ENCODE measurements at places on chromosomes 7 and 10. TPM values are rescaled to one million over a fixed set of nuclear protein-coding genes. Genes with fewer than 3 reads are reported as not detected.

DNA sequence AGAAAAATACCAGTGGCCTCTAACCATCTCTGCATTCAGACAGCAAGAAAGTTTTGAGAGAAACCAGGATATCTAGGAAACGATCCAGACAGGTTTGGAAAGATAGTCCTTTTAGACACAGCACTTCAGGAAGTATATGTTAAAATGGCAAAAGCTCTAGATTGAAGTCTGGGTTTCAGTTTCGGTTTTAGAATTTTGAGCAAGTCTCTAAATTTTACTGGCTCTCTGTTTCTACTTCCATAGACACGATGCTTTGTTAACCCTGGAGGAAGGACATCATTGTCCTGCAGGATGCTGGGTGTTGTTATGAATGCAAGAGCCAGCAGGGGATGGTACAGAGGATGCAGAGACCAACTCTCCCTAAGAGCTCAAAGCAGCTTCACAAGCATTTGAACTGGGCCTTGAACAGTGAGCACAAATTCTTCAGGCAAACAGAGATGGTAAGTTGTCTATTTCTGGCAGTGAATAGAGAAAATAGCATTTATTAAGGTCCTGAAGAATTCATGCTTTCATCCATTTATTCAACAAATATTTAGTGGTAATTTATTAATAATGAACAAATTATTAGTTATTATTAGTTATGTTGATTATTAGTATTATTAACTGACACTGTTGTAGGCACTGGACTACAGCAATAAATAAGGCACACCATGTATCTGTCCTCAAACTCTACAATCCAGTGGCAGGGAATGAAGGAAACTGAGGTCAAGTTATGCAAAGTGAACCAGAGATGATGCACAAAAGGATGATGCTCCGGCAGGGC is 152.7 kb upstream of the NRP1 start:
- no peaks in the 10 kb centered on the region for H3K4me1 ChIP-seq
- no peak for DNase-seq
- no peaks in the 10 kb centered on the region for H3K36me3 ChIP-seq
- no peaks in the 10 kb centered on the region for H3K27me3 ChIP-seq
- H3K4me3 ChIP-seq: no peak overlapping the region

GRCh38 chr7:16999541-17000267 is 117.9 kb upstream of the AGR3 start:
- DNase-seq: no peak
- H3K27ac ChIP-seq: no peak overlapping the region
- H3K4me1 ChIP-seq: no peaks in the 10 kb centered on the region
- no peaks in the 10 kb centered on the region for H3K36me3 ChIP-seq

DNA sequence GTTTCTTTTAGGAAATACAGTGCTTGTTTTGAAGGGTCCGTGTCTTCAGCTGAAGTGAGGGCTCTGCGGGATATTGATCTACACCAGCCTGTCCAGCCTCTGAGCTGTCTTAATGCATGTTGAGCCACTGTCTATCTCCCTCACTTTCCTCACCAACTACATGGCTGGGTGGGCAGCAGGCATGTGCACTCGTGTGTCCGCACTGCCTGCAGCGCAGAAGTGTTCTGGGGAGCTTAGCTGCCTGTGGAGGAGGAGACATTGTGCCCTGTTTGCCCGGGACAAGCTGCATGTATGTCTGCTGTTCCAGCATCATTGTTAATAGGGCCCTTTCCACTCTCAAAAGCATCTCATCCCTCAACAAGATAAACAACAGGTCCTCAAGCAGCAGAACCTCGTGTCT is 133.1 kb upstream of the EEPD1 start:
- H3K4me1 ChIP-seq: no peaks in the 10 kb centered on the region
- H3K36me3 ChIP-seq: no peaks in the 10 kb centered on the region
- H3K27me3 ChIP-seq: no peaks in the 10 kb centered on the region
- DNase-seq: no peak

Gene HOXA2
- 2.9 TPM for total RNA-seq

- H3K36me3 ChIP-seq: no peaks in the 10 kb centered on the region
- no peak overlapping the region for H3K4me3 ChIP-seq
- H3K4me1 ChIP-seq: no peaks in the 10 kb centered on the region
- H3K27ac ChIP-seq: no peak overlapping the region
Measured at GRCh38 chr10:62831346-62831745, 15.2 kb upstream of the EGR2 start.

- H3K27ac ChIP-seq: no peak overlapping the region
- no peaks in the 10 kb centered on the region for H3K27me3 ChIP-seq
- H3K36me3 ChIP-seq: no peaks in the 10 kb centered on the region
- H3K4me1 ChIP-seq: no peaks in the 10 kb centered on the region
- DNase-seq: no peak
- no peak overlapping the region for H3K4me3 ChIP-seq
Measured at GRCh38 chr10:33428682-33429081, 94.2 kb upstream of the NRP1 start.

GRCh38 chr7:101171442-101171837 is 6.1 kb upstream of the VGF start:
- no peaks in the 10 kb centered on the region for H3K36me3 ChIP-seq
- H3K4me3 ChIP-seq: 0 out of 2 replicates have a peak overlapping the region, but pooled peaks have one; percentile 62
- DNase-seq: no peak
- peaks cover 16% of the 10 kb centered on the region for H3K27me3 ChIP-seq

DNA sequence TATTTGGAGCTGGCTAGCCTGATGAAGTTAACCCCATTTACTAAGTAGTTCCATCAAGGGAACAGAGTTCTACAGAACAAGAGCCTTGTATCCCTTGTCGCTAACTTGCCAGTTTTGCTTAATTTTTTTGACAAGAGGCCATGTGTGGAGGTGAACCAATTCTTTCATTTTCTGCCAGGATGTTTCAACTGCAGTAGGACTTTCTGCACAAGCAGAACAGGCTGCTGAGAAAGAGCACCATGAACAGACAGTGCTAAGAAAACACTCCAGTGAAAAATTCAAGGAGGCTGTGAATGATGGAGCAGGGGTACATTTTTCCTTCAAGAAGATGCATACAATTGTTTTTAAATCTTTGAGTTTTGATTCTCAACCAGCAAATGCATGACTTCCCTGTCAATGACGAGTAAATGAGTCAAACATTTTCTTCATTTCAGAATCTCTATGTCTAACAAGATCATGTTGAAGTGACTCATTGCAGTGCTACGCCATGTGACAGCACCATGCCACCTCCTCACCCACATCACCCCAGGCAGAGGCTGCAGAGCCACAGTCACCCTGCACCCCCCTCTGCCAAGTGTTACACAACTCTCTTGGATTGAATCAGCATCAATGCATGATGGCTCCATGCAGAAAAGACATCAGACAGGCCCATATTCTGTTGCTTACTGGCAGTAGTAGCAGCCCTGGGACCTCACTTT is 193.1 kb downstream of the COBL start:
- H3K36me3 ChIP-seq: no peaks in the 10 kb centered on the region
- H3K27ac ChIP-seq: no peak overlapping the region
- H3K4me3 ChIP-seq: no peak overlapping the region
- peaks cover 2% of the 10 kb centered on the region for H3K27me3 ChIP-seq
- H3K4me1 ChIP-seq: no peaks in the 10 kb centered on the region

DNA sequence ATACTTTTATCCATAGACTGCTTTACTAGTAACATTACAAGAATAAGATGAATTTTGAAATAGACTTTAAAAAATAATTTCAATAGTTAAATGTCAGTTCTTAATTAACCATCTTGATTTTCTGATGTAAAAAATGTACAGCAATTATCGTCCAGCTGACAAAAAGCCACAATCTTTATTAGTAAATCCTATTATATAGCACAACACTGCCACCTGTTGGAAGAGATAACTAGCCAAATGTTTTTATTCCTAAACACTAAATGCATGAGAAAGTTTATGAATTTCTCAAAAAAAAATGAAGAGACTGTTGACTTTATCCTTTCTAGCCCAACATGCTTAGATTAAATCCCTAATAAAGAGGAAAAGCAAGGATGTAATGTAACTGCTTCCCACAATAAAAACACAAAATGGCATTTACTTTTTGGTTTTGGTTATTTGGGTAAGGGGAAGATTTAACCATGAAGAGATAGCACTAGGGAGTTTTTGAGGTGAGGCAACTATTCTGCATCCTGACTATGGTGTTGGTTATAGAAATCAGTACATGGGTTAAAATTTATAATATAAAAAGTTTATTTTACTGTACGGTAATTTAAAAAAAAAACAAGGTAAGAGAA is 8.0 kb downstream of the COA1 start:
- no peaks in the 10 kb centered on the region for H3K4me1 ChIP-seq
- no peak overlapping the region for H3K27ac ChIP-seq
- DNase-seq: no peak
- H3K27me3 ChIP-seq: no peaks in the 10 kb centered on the region
- no peak overlapping the region for H3K4me3 ChIP-seq

- H3K4me3 ChIP-seq: no peak overlapping the region
- no peak for DNase-seq
- peaks cover 19% of the 10 kb centered on the region for H3K27me3 ChIP-seq
Measured at GRCh38 chr10:93189944-93190343, 116.3 kb downstream of the CYP26A1 start.

- no peak overlapping the region for H3K27ac ChIP-seq
- H3K4me3 ChIP-seq: no peak overlapping the region
- no peaks in the 10 kb centered on the region for H3K36me3 ChIP-seq
- DNase-seq: no peak
- no peaks in the 10 kb centered on the region for H3K4me1 ChIP-seq
Measured at GRCh38 chr7:7242899-7243298, 60.6 kb downstream of the C1GALT1 start.

DNA sequence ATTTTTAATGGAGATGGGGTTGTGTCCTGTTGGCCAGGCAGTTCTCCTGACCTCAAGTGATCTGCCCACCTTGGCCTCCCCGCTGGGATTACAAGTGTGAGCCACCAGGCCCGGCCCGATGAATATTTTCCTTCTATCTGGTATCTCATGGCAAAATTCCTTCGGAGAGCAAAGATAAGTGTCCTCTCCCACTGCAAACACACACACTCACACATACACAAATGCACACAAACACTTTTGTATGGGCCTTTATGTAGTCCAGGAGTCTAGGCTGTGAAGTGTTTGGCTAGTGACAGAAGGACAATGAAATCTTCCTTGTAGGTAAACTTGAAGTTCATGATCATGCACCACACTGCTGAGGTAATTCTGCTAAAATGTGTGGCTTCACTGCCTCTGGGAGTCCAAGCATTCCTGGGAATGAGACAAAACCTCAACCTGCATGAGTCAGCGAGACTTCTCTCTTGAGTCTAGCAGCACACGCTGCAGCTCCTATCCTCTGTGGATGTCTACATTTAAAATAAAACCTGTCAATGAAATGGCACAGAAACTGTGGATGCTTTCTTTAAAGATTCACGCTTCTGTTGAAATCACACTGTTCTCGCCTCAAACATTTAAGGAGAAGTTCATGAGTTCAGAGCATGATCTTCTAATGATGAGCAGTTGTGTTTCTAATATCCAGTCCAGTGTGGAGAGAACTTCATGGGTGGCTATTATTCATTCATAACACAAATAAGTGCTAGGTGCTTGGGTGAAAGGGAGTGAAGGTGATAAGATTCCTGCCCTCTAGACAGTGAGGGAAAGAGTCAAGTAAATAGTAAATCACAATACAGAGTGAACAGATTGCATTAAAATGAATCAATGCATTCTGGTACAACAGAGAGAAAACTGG is 96.5 kb downstream of the NRP1 start:
- DNase-seq: peak; percentile 91
- H3K27ac ChIP-seq: peak overlapping the region; percentile 96
- peaks cover 80% of the 10 kb centered on the region for H3K4me1 ChIP-seq

DNA sequence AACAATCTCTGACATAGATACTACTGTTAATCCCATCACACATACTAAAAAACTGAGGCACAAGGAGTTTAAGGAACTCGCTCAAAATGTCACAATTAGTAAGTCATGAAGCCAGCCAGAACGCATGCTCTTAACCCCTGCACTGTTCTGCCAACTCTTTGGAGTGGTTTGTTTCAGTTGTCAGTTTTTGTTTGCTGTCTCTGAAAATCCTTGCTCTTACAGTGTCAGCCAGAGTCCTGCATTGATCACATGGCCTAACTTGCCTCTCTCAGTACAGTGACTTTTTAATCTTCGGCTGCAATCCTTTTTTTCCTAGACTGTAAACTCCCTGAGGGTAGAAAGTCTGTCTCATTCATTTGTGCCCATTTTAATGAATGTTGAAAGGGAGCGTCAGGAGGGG is 753.8 kb downstream of the AUTS2 start:
- no peaks in the 10 kb centered on the region for H3K36me3 ChIP-seq
- no peaks in the 10 kb centered on the region for H3K27me3 ChIP-seq
- no peak overlapping the region for H3K27ac ChIP-seq
- H3K4me3 ChIP-seq: no peak overlapping the region

Gene TACC2
- total RNA-seq: 133 TPM

Gene CYP26C1
- total RNA-seq: 1.1 TPM

DNA sequence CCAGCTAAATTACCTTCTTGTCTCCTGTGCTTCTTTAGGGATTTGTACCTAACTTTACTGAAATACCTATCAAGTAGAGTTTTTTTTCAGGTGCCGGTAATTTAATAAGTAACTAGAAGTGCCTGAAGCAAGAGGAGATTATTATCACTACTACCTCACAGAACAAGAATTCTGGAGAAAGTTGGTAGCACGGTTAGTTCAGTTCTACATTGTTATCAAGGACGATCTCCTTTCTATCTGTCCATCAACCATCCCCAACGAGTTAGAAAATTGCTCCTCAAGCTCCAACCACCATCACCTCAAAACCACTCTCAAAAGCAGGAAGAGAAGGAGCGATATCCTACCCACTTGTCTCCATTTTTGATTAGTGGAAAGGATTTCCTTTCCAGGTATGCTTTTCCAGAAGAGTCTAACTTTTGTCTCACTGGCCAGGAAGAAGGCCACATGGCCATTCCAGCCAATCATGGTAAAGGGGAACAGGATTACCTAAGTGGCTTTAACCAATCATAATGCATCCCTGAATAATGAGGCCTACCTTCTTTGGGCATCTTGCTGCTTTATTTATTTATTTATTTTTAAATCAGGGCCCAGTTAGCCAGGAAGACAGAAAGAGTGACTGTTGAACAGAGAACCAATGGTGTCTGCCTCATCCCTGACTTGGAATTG is 265.2 kb downstream of the SNX13 start:
- no peak overlapping the region for H3K27ac ChIP-seq
- H3K27me3 ChIP-seq: no peaks in the 10 kb centered on the region
- H3K4me3 ChIP-seq: no peak overlapping the region

- H3K27ac ChIP-seq: no peak overlapping the region
- peaks cover 53% of the 10 kb centered on the region for H3K27me3 ChIP-seq
- DNase-seq: no peak
- no peak overlapping the region for H3K4me3 ChIP-seq
Measured at GRCh38 chr7:122311050-122311700, 6.6 kb upstream of the FEZF1 start.

DNA sequence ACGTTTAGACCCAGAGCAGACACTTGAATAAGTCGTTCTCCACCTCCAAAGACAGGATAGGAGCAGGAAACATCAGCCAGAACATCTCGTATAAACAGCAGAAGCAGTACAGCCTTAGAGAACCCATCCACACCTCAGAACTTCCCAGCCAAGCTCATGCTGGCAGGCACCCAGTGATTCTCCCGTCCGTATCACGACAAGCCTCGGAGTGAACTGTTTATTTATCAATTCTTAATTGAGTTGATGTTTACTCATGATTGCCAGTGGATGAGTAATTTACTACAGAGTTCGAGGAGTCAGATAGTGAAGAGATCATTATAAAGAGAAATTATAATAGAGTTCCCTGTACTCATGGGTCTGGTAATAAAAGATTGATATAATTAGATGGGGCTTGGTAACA is 811.5 kb downstream of the LRMDA start:
- H3K36me3 ChIP-seq: no peaks in the 10 kb centered on the region
- no peaks in the 10 kb centered on the region for H3K27me3 ChIP-seq
- no peak overlapping the region for H3K4me3 ChIP-seq
- DNase-seq: no peak
- H3K4me1 ChIP-seq: no peaks in the 10 kb centered on the region
